Chondrocyte (in vitro differentiated cells): ENCODE measurements at places on chromosomes 2 and 18.

- no peak for DNase-seq
- no peaks in the 10 kb centered on the region for H3K36me3 ChIP-seq
- H3K4me3 ChIP-seq, result no peak overlapping the region
Observed at GRCh38 chr18:49851624-49852023, 38.3 kb upstream of the ACAA2 start.

GRCh38 chr2:22795287-22795866 lies 589.6 kb upstream of the KLHL29 start:
- peaks cover 7% of the 10 kb centered on the region for H3K27me3 ChIP-seq
- DNase-seq, result no peak
- H3K4me3 ChIP-seq, result no peak overlapping the region
- H3K36me3 ChIP-seq, result no peaks in the 10 kb centered on the region
- no peaks in the 10 kb centered on the region for H3K4me1 ChIP-seq
- no peak overlapping the region for H3K27ac ChIP-seq

- no peak overlapping the region for H3K27ac ChIP-seq
- H3K27me3 ChIP-seq, result peaks cover 12% of the 10 kb centered on the region
- H3K36me3 ChIP-seq, result no peaks in the 10 kb centered on the region
Observed at GRCh38 chr2:176514805-176515500, 245.7 kb downstream of the MTX2 start.

GRCh38 chr2:186467421-186467820 lies 18.6 kb upstream of the ZC3H15 start:
- DNase-seq, result no peak
- H3K36me3 ChIP-seq, result no peaks in the 10 kb centered on the region
- no peak overlapping the region for H3K27ac ChIP-seq
- no peaks in the 10 kb centered on the region for H3K4me1 ChIP-seq
- H3K4me3 ChIP-seq, result no peak overlapping the region

GRCh38 chr2:18381386-18381785 lies 179.1 kb downstream of the RDH14 start:
- peaks cover 4% of the 10 kb centered on the region for H3K4me1 ChIP-seq
- H3K36me3 ChIP-seq, result no peaks in the 10 kb centered on the region
- H3K27ac ChIP-seq, result no peak overlapping the region
- peaks cover 21% of the 10 kb centered on the region for H3K27me3 ChIP-seq
- DNase-seq, result no peak
